ENCODE measurements at places on chromosomes 2 and 18. TPM values are rescaled to one million over a fixed set of nuclear protein-coding genes. Genes with fewer than 3 reads are reported as not detected.

DNA sequence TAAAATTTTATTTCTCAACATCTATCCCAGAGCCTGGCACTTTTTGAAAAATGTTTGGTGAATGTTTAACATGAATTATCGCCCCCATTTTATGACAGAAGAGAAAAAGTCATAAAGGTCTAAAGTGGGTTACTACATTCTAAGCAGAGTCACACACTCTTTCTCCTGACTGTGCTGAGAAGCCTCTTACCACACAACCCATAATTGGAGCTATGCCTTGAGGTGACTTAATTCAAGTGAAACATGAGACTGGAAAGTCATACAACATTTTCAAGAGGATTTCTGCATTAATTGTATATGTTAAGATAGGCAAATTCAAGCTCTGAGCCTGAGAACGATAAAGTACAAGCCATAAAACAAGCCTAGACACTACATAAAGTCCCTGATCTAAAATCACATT is 3.1 kb upstream of the DSEL start:
- DNase-seq = no peak

GRCh38 chr18:48721312-48721711 is 182.5 kb downstream of the CTIF start:
- DNase-seq = no peak

DNA sequence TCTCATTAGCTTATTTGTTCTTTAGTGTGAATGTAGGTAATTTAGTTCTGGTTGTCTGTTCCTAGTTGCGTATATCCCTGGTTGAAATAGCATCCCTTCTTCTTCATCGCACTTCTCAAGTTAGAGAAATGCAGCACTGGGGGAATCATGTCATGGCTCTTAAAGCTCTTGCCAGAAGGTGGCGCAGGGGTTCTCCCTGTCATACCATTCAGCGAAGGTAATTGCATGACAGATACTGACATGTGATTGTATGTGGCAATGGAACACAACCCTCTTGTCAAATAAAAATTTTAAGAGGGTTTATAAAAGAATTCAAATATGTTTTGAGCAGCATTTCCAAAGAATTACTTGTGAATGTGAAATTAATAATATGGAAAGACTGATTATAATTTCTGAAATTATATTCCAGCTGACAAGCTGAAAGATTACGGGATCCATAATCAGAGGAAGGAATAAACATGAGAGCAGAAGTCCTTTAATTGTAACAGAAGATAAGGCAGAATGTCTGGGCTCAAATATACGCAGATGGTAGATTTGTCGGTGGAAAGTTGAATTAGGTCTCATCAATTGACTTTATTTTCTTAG is 411.7 kb downstream of the DSEL start:
- DNase-seq = peak; percentile 58

GRCh38 chr2:69223759-69224511 is 163.1 kb downstream of the GFPT1 start:
- no peak for DNase-seq

SEC11C gene
- 13.7 TPM for total RNA-seq

CRYBA2 gene
- total RNA-seq = not detected

CXCR1 gene
- 1.1 TPM for total RNA-seq

NETO1 gene
- 1.4 TPM for total RNA-seq
